GM12878 (cell line): ENCODE measurements at places on chromosomes 6 and 20. TPM values are rescaled to one million over a fixed set of nuclear protein-coding genes. Genes with fewer than 3 reads are reported as not detected.

The PNLDC1 gene
- 0.19 TPM in 1 of 2 replicates, not detected in the other for total RNA-seq

The SLA2 gene
- total RNA-seq: 1.7 and 2.1 TPM in 2 replicates

The SLC25A27 gene
- total RNA-seq: not detected in 2 replicates

The PRELID3B gene
- total RNA-seq: 86.1 and 96.0 TPM in 2 replicates

The STX11 gene
- total RNA-seq: 20.9 and 23.2 TPM in 2 replicates

The SMIM13 gene
- total RNA-seq: 6.6 and 8.5 TPM in 2 replicates
